CD4-positive, alpha-beta memory T cell (primary cell): ENCODE measurements at places on chromosomes 12 and 14. TPM values are rescaled to one million over a fixed set of nuclear protein-coding genes. Genes with fewer than 3 reads are reported as not detected.

GRCh38 chr12:116626153-116626552, 67.0 kb downstream of the MAP1LC3B2 start:
- DNase-seq: no peak

DNA sequence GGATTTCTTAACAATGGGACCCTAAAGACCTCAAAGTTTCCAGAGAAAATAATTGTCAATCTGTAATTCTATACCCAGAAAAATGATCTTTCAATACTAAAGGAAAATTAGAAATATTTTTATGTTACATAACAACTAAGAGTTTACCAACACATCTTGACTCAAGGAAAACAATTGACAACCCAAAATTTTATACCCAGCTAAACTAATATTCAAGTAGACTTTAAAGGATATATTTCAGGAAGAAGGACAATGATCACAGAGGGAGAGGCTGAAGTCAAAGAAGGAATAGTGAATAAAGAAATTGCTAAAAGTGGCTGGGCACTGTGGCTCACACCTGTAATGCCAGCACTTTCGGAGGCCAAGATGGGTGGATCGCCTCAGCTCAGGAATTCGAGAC, 12.6 kb upstream of the PLD4 start:
- no peak for DNase-seq

- no peak for DNase-seq
These were observed 160.1 kb downstream of the TMX1 start for GRCh38 chr14:51400139-51400538.

GRCh38 chr12:130667421-130667960, 48.6 kb downstream of the RIMBP2 start:
- no peak for DNase-seq

Gene SH2B3
- total RNA-seq: 25.3 TPM

- no peak for DNase-seq
These were observed 14.9 kb downstream of the LTA4H start for GRCh38 chr12:96020314-96021003.

GRCh38 chr12:111268738-111269572, 99.9 kb downstream of the PHETA1 start:
- no peak for DNase-seq

Gene PCK2
- 21.4 TPM for total RNA-seq

Gene PTPN6
- 189 TPM for total RNA-seq
